ENCODE measurements at places on chromosomes 3 and 15.

GRCh38 chr15:81356252-81356651, 17.8 kb downstream of the TMC3 start:
- no peak for DNase-seq

DNA sequence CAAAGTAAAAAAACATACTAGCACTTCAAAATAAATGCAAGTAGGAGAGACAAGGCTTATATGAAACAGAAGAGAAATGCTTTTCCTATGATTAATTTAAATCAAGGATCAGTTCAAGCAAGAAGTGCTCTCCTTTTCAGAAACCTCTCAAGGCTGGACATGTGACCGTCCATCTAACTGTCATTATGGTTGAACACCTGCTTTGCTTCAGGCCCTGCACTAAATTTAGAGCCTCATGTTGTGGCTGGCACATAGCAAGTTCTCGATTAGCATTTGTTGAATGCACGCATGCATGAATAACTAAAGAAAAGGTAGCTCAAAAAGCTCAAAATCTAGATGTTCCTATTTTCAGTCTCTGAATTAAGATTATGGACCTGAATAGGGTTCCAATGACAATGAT, 82.0 kb downstream of the SV2B start:
- no peak for DNase-seq

GRCh38 chr3:21533002-21533401, 218.0 kb downstream of the ZNF385D start:
- no peak for DNase-seq

DNA sequence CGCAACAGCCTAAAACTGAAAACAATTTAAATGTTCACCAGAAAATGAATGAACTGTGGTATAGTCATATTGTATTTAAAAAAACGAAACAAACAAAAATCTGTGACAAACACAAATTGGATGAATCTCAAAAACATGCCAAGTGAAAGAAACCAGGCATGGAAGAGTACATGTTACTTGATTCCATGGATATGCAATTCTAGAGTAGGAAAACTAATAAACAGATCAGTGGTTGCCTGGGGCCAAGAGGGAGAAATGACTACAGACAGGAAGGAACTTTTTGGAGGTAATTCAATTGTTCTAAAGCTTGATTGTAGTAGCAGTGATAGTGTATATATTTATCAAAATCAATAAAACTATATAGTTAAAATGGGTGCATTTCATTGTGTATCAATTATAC, 16.8 kb downstream of the UBE3A start:
- no peak for DNase-seq

DNA sequence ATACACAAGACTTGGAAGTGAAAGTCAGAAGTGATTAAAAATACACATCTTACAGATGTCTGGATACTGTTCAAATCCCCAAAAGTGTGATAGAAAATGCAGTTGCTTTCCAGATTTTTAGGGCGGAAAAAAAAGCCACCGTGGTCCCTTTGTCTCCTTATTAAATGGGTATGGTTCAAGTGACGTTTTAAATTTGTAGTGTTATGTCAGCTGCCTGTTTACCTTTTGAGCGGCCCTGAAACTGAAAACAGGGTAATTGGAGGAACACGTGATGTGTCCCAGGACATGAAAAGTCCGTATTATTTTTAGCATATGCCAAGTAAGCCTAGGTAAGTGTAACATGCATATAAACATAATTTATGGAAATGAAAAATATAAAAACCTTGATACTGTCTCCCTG, 109.0 kb upstream of the PDZRN3 start:
- DNase-seq: no peak

DNA sequence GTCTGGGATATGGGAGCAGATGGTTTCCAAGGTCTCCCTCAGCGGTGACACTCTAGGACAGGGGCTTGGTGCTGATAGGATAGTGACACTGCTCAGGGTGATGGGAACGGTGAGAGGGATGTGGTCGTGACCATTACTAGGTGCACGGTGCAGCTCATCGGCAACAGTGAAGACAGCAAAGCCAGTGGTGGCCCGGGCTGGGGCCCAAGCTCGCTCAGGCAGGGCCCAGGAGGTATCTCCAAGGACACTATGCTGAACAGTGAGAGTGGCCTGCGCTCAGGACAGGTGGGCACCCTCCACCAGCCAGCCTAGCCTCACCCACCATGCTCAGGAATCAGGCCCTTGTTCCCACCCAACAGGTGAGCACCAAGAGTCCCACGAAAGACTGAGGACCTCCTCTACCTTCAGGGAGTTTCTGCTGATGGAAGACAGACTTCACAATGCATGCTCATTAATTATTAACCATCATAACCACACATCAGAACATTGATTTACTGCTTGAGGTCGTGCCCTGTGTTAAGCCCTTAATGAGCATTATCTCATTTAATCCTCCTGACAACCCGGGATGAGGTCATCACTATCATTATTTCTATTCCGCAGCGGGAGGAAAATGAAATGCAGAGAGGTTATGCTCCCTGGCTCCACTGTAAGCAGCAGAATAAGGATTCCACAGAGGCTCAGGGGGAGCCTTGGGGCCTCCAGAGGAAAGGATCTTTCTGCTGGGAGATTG, 269.4 kb downstream of the UACA start:
- no peak for DNase-seq

DNA sequence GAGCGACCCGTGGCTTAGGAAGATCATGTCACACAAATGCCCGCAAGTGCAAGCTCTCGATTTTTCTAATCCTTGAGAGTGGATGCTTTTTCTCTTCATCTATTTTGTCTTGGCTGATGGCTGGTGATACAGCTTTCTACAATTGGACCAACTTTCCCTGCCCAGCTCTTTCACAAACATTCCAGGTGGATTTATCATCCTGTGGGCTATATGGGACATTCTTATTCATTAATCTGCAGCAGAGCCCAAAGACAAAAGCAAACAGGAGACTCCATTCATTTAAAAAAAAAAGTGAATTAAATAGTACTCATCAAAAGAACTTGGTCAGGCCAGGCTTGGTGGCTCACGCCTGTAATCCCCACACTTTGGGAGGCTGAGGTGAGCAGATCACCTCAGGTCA, 14.2 kb upstream of the TSEN2 start:
- no peak for DNase-seq

DNA sequence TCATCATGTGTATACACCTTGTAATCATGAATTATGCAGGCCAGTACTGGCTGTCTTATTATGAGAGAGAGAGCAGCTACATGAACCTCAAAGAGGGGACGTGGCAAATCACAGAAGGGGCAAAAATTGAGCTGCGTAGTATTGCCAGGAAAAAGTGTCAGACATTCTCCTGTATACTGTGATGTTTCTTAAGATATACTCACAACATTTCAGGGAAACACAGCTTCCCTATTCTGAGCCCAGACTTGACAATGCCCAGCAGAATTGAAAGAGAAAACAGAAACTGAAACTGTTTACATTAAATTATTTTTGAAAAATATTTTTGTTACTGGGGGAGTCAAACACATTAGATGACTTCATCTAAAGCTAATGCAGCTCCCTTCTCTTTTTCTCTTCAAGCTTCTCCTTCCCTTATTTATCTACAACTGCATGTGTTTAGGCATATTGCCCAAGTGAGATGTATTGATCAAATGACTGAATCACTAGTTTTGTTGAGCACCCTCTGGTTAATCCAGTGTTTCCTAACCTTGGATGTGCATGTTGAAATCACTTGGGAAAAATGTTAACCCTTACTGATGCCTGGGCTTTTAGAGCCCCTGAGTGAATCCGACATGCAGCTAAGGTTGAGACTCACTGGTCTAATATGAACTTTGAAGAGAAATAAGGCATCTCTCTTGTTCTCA, 39.5 kb downstream of the CADPS start:
- no peak for DNase-seq

- no peak for DNase-seq
Observed at GRCh38 chr3:21621181-21621651, 129.8 kb downstream of the ZNF385D start.

DNA sequence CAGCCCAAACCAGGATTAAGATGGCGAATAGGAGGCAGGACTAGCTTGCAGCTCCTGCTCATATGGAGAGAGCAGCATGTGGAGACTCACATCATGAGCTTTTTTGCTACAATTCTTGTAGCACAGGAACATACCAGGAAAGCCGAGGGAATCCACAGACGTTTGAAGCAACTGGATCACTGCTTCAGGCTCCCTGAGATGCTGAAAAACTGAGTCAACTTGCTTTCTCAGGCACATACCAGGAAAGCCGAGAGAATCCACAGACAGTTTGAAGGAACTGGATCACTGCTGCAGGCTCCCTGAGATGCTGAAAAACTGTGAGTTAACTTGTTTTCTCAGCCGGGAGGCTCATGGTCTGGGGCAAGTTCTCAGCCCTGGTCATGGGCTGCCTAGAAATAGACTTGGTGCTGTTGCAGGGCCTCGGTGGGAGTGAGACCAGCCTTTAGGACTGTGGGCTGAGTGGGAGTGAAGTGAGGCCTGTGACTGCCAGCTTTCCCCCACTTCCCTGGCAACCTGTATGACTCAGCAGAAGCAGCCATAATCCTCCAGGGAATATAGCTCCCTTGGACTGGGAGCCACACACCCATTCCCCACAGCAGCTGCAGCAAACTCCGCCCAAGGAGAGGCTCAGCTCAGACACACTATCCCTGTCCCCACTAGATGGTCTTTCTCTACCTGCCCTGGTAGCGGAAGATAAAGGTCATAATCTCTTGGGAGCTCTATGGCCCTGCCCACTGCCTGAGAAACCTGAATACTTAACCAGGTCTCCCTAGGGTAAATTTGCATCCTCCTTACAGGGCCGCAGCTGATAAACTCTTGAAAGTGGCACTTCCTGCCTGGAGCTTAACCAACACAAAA, 51.9 kb upstream of the PFN2 start:
- no peak for DNase-seq

DNA sequence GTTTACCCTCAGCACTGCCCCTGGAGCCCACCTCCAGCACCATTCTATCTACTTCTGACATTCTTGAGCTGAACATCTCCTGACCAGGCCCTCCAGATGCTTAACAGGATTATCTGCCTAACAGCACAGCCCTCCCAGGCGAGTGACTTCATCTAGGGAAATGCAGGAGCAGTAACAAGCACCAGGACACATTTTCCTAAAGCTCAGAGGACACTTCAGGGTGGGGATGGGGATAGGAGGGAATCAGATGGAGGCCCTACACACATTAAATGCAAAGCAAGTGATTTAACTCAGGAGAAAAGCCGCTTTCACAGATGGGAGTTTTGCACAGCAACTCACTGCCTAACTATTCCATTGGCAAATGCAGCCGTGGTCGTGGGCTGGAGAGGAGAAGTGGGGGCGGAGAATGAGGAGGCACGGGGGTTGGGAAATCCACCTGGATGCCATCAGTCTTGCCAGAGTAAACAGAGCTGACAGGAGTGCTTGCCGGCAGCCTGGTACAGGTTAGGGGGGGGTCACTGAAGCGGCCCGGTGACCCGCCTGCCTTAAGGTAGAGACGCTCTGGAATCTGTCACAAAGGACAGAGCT, 21.3 kb upstream of the BNC1 start:
- DNase-seq: no peak

GRCh38 chr3:185151101-185151963, 1.5 kb downstream of the C3orf70 start:
- no peak for DNase-seq

DNA sequence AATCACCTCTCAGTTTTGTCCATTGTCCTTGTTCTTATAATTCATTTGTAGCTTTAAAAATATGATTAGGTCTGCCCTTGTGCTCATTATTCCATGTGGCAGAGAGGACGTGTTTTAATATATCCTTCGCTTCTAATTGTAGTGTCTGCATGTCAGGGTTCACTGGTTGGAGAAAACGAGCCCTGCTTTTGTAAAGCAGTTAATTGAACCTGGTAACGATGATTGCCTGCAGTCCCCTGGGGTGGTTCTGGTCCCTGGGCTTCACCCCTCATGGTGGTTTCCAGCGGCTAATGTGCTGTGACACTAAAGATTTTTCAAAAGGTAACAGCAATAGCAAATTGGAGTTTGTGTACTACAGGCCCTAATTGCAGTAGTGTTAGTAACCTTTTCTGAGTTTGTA, 299.6 kb downstream of the CACNA2D3 start:
- no peak for DNase-seq

GRCh38 chr15:65423150-65423975, 616 bp upstream of the IGDCC4 start:
- no peak for DNase-seq

DNA sequence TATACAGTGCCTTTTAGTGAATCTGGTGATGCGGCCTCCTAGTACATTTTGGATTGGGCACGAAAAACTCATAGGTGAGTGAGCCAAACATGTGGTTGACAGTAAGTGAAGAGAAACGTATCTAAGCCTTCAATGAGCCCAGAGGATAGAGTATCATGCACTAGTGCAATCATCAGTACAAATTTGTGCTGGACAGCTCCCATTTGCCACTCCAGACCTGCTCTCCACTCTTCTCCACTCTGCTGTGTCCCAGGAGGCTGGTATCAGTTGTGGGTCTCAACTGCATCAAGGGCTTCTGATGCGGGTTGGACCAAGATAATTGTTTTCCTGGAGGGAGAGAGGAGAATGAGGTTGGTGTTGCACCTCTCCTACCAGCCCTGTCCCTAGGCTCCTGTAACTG, 9.1 kb upstream of the RASGRF1 start:
- no peak for DNase-seq

GRCh38 chr3:159366476-159366875, 564.6 kb downstream of the MFSD1 start:
- DNase-seq: no peak

DNA sequence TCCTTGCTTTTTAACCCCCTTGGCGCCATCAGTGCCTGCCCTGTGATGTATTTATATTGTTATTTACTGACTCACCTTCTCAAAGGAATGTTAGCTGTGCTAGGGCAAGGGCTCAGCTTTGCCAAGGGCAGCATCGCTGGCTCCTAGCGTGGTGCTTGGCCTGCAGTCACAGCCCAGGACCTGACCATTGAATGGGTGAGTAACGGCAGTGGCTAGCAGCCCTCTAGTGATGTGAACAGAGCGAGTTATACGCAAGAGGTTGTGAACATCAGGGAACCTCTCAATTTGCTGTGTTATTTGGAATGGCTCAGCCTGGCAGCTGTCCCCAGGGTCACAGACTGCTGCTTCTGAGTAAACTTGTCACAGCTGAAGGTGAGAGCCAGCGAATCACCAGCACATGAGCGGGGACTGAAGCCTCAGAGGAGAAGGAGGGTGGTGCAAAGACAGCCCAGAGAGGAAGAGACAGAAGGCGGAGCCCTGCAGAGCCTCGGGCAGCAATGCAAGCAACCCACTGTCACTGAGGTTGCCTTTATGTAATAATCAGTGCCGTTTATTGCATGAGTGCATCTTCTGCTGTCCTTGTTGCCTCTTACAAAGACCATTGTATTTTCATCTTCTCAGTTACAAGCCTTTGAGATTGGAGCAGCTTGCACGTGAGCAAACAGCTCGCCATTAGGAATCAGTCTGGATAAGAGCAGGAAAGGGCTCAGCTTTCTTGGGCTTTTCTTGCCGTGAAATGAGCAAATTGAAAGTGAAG, 158.3 kb downstream of the SLCO3A1 start:
- DNase-seq: no peak

DNA sequence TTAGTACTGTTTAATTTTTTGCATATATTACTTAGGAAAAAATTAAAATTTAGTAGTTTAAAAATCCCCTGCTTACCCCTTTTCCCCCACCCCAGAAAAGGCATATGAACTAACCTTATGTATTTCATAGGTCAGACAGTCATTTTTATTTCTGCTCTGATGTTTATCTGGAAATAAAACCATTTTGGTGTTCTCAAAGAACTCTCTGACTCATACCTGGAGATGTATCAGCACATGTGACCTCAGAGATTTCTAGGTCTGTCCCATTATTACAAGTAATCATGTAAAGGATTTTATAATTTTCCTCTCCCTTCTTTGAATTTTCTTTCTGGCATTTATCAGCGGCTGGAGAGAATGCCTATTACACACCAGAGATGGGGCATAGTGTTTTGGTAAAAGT, 14.1 kb upstream of the CCR8 start:
- DNase-seq: no peak

All from brain pericyte (primary cell).